Fibroblast of skin of right biceps (primary cell): ENCODE measurements at places on chromosomes 2 and 18.

- no peak for DNase-seq
Observed at GRCh38 chr18:54918060-54918459, 41.2 kb downstream of the CCDC68 start.

DNA sequence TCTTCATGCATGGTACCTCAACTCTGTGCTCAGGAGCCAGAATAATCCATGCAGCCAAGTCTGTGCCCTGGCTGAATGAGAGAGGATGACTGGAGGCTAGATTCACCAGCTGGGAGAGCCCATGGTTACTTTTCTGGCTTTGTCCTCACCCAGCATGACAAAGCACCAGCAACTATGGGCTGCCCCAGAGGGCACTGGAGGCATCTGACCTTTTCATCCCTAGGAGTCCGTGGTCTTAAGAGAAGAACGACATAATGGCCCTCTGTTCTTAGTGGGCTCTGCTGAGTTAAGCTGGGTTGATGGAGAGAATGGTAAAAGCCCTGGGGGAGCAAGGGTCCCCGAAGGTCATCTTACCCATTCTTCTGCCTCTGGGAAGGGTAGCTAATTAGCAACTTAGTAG lies 54.6 kb upstream of the TNP1 start:
- DNase-seq: no peak

DNA sequence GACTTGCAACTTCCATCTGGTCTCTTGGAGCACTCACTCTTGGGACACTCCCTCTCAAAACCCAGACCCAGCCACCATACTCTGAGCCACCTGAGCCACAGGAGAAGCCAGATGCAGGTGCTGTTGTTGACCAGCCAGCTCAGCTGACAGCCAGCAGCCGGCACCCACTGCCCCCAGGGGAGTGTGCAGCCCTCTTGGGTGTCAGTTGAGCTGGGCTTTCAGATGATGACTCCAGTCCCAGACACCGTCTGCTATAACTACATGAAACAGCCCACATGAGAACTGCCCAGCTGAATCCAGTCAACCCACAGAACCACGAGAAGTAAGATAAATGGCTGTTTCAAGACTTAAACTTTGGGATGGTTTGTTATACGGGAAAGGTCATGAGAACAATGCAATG lies 10.7 kb upstream of the IGFBP2 start:
- no peak for DNase-seq

GRCh38 chr18:55121397-55122170 lies 162.3 kb upstream of the CCDC68 start:
- no peak for DNase-seq

DNA sequence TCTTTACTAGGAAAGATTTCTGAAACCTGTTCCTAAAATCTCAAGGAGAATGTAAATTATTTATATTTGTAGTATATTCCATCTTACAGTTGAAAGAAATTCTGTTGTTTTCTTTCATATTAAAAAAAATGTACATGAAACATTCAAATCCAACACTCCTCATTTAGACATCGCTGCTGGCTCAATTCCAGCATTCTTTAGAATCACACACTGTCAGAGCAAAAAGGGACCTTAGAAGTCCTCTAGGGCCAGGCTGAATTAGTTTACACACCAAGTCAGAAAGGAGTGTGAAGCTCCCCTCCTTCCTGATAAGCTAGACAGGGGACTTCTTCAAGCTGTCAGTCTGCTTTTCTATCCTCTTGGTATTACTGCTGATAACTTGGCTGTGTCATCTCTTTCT lies 158.6 kb upstream of the LTBP1 start:
- DNase-seq: no peak

GRCh38 chr2:217714287-217714751 lies 288.5 kb downstream of the TNS1 start:
- no peak for DNase-seq

- peak; percentile 49 for DNase-seq
Observed at GRCh38 chr2:69340101-69340775, 46.8 kb downstream of the GFPT1 start.
